ENCODE measurements at places on chromosomes 7 and 10. TPM values are rescaled to one million over a fixed set of nuclear protein-coding genes. Genes with fewer than 3 reads are reported as not detected.
A peak's percentile ranks its signal among the peaks of the same experiment; 100 is the strongest.

- no peaks in the 10 kb centered on the region for H3K4me1 ChIP-seq
- no peak overlapping the region for H3K27ac ChIP-seq
- H3K36me3 ChIP-seq = no peaks in the 10 kb centered on the region
- peak; percentile 41 for DNase-seq
- no peak overlapping the region for H3K4me3 ChIP-seq
- no peaks in the 10 kb centered on the region for H3K27me3 ChIP-seq
Measured at GRCh38 chr7:77651575-77652162, 44.6 kb upstream of the RSBN1L start.

DNA sequence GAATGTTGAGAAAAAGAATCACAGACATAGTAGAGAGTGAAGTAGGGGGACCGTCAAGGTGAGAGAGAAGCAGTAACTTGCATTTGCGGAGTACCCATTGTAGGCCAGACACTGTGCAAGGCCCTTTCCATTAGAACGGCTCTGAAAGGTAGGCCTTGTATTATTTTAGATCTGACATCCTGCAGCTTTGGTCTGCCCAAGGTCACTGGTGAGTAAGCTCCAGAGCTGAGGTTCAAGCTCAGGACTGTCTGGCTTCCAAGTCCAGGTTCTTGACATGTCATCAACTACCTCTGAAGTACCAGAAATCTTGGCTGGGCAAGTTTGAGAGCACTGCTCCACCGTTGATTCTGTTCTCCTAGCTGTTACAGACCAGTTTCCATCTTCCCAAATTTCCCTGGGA, 13.2 kb upstream of the EVX1 start:
- H3K4me3 ChIP-seq = no peak overlapping the region
- no peak for DNase-seq
- H3K4me1 ChIP-seq = peaks cover 2% of the 10 kb centered on the region
- no peaks in the 10 kb centered on the region for H3K36me3 ChIP-seq

- no peaks in the 10 kb centered on the region for H3K4me1 ChIP-seq
- H3K27me3 ChIP-seq = no peaks in the 10 kb centered on the region
- no peaks in the 10 kb centered on the region for H3K36me3 ChIP-seq
Measured at GRCh38 chr7:146539836-146540235, 423.2 kb downstream of the CNTNAP2 start.

- H3K4me1 ChIP-seq = peaks cover 3% of the 10 kb centered on the region
- no peak overlapping the region for H3K27ac ChIP-seq
- no peaks in the 10 kb centered on the region for H3K36me3 ChIP-seq
- H3K27me3 ChIP-seq = no peaks in the 10 kb centered on the region
- DNase-seq = no peak
- H3K4me3 ChIP-seq = no peak overlapping the region
Measured at GRCh38 chr7:4188651-4189050, 493.4 kb upstream of the FOXK1 start.

GRCh38 chr10:44939691-44940401, 19.8 kb upstream of the RASSF4 start:
- no peaks in the 10 kb centered on the region for H3K36me3 ChIP-seq
- peaks cover 5% of the 10 kb centered on the region for H3K4me1 ChIP-seq
- no peak for DNase-seq
- no peak overlapping the region for H3K27ac ChIP-seq
- H3K4me3 ChIP-seq = no peak overlapping the region

- peaks cover 2% of the 10 kb centered on the region for H3K27me3 ChIP-seq
- no peaks in the 10 kb centered on the region for H3K36me3 ChIP-seq
- no peak overlapping the region for H3K27ac ChIP-seq
- DNase-seq = peak; percentile 92
- H3K4me3 ChIP-seq = peak overlapping the region; percentile 36
Measured at GRCh38 chr7:1065585-1066241, 21.4 kb downstream of the GPR146 start.

- peaks cover 4% of the 10 kb centered on the region for H3K4me1 ChIP-seq
- no peaks in the 10 kb centered on the region for H3K36me3 ChIP-seq
- no peak overlapping the region for H3K4me3 ChIP-seq
- H3K27me3 ChIP-seq = no peaks in the 10 kb centered on the region
Measured at GRCh38 chr10:110699859-110700468, 55.8 kb downstream of the RBM20 start.

GRCh38 chr10:106440767-106441166, 723.7 kb downstream of the SORCS1 start:
- no peak overlapping the region for H3K27ac ChIP-seq
- no peak for DNase-seq
- H3K36me3 ChIP-seq = no peaks in the 10 kb centered on the region

- no peak for DNase-seq
- H3K4me1 ChIP-seq = peaks cover 29% of the 10 kb centered on the region
- H3K27me3 ChIP-seq = peaks cover 81% of the 10 kb centered on the region
- no peaks in the 10 kb centered on the region for H3K36me3 ChIP-seq
Measured at GRCh38 chr7:27191161-27191731, 6.2 kb upstream of the HOXA11 start.

GRCh38 chr7:105639667-105640493, 58.6 kb upstream of the EFCAB10 start:
- DNase-seq = no peak
- peaks cover 27% of the 10 kb centered on the region for H3K36me3 ChIP-seq
- no peaks in the 10 kb centered on the region for H3K27me3 ChIP-seq
- H3K27ac ChIP-seq = no peak overlapping the region
- no peak overlapping the region for H3K4me3 ChIP-seq

GRCh38 chr10:33660329-33660728, 325.9 kb upstream of the NRP1 start:
- peaks cover 26% of the 10 kb centered on the region for H3K27me3 ChIP-seq
- no peak for DNase-seq
- no peak overlapping the region for H3K4me3 ChIP-seq
- H3K36me3 ChIP-seq = no peaks in the 10 kb centered on the region
- no peak overlapping the region for H3K27ac ChIP-seq
- H3K4me1 ChIP-seq = no peaks in the 10 kb centered on the region

- H3K4me1 ChIP-seq = no peaks in the 10 kb centered on the region
- no peak for DNase-seq
- no peaks in the 10 kb centered on the region for H3K36me3 ChIP-seq
- H3K27ac ChIP-seq = no peak overlapping the region
- peaks cover 32% of the 10 kb centered on the region for H3K27me3 ChIP-seq
- H3K4me3 ChIP-seq = no peak overlapping the region
Measured at GRCh38 chr10:70280099-70280498, 3.7 kb downstream of the NPFFR1 start.

DNA sequence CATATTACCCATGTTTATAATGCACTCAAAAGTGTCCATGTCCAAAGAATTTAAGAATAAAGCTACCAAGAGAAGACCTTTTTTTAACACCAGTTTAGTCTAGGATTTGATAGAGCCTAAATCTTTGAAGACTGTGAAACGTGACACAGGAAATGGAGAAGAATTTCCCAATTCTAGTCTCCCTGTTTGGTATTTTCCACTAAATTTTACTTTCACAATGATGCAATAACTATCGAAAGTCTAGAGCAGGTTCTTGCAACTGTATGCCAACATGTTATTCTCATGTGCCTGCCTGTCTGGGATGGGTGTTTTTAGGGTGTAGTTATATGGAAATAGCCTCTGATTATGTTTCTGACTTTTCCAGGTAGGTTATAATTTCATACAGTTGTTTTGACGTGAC, 6.9 kb upstream of the MXI1 start:
- no peak overlapping the region for H3K4me3 ChIP-seq
- H3K36me3 ChIP-seq = no peaks in the 10 kb centered on the region
- no peak overlapping the region for H3K27ac ChIP-seq
- H3K4me1 ChIP-seq = peaks cover 7% of the 10 kb centered on the region

DNA sequence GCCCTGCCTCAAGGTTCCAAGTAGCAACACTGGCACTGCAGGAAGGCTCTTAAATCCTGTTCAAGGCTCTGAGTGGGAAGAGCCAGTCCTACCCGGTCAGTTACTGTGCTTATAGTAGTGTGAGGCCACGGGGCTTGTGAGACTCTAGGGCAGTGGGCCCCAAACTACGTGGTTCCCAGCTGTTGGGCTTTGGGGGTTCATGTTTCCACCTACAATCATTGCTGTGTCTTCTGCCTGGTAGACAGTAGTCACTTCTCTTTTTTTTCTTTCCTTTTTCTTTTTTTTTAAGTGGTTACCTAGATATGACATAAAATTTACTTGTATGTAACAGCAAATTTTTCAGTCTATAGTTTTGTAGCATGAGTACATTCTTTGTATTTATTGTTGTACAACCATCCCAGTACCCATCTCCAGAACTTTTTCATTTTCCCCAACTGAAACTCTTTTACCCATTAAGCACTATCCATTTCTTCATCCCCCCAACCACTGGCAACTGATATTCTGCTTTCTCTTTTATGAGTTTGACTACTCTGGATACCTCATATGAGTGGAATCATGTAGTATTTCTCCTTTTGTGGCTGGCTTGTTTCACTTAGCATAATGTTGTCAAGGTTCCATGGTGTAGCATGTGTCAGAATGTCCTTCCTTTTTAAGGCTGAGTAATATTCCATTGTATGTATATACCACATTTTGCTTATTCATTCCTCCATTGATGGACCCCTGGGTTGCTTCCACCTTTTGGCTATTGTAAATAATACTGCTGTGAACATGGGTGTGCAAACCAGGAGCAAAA, 7.7 kb downstream of the UBTD1 start:
- no peaks in the 10 kb centered on the region for H3K36me3 ChIP-seq
- H3K27me3 ChIP-seq = peaks cover 6% of the 10 kb centered on the region
- DNase-seq = no peak
- H3K27ac ChIP-seq = no peak overlapping the region
- peaks cover 3% of the 10 kb centered on the region for H3K4me1 ChIP-seq

- no peak overlapping the region for H3K4me3 ChIP-seq
- H3K27me3 ChIP-seq = no peaks in the 10 kb centered on the region
- no peaks in the 10 kb centered on the region for H3K4me1 ChIP-seq
- H3K36me3 ChIP-seq = no peaks in the 10 kb centered on the region
- DNase-seq = no peak
- H3K27ac ChIP-seq = no peak overlapping the region
Measured at GRCh38 chr7:114212721-114213429, 201.7 kb upstream of the FOXP2 start.

GRCh38 chr10:89942217-89942616, 240.8 kb downstream of the KIF20B start:
- H3K4me3 ChIP-seq = no peak overlapping the region
- no peaks in the 10 kb centered on the region for H3K36me3 ChIP-seq

DNA sequence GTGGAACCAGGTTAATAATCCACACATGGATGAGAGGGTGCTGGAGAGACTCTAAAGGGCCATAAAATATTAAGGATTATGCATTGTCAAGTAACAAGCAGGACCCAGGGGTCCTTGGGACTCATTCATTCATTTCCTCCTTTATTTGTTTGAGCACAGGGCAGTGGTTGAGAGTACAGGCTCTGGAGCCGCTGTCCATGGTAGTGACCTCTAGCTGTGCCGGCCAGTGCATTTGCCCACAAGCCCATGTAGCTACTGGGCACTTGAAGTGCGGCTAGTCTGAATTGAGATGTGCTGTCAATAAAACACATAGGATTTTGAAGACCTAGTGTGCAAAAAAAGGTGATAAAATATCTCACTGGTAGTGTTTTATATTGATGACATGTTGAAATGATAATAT, 137.6 kb downstream of the C10orf105 start:
- H3K4me1 ChIP-seq = no peaks in the 10 kb centered on the region
- no peak overlapping the region for H3K4me3 ChIP-seq
- H3K36me3 ChIP-seq = no peaks in the 10 kb centered on the region
- H3K27ac ChIP-seq = no peak overlapping the region

- H3K4me3 ChIP-seq = no peak overlapping the region
- no peak for DNase-seq
- peaks cover 1% of the 10 kb centered on the region for H3K36me3 ChIP-seq
- H3K27ac ChIP-seq = no peak overlapping the region
- H3K27me3 ChIP-seq = peaks cover 2% of the 10 kb centered on the region
- H3K4me1 ChIP-seq = peaks cover 19% of the 10 kb centered on the region
Measured at GRCh38 chr7:108132551-108133265, 2.5 kb upstream of the LAMB4 start.

- no peak overlapping the region for H3K27ac ChIP-seq
- no peaks in the 10 kb centered on the region for H3K4me1 ChIP-seq
- H3K4me3 ChIP-seq = no peak overlapping the region
- no peaks in the 10 kb centered on the region for H3K36me3 ChIP-seq
- peaks cover 7% of the 10 kb centered on the region for H3K27me3 ChIP-seq
Measured at GRCh38 chr10:94075506-94075905, 81.8 kb downstream of the PLCE1 start.

GRCh38 chr10:127196282-127197153, at the start of gene INSYN2A:
Gene INSYN2A, minus strand, starts transcription at chr10:127196591. Its CDS starts 20,196 bp downstream, at chr10:127176395.
- H3K36me3 ChIP-seq = no peaks in the 10 kb centered on the region
- no peak within 1 kb of the TSS for H3K27ac ChIP-seq
- H3K4me1 ChIP-seq = peaks cover 2% of the 10 kb centered on the region
- H3K27me3 ChIP-seq = peaks cover 31% of the 10 kb centered on the region
- peak; percentile 26 for DNase-seq
- H3K4me3 ChIP-seq = peak within 1 kb of the TSS; percentile 35

- no peak overlapping the region for H3K4me3 ChIP-seq
- peaks cover 33% of the 10 kb centered on the region for H3K4me1 ChIP-seq
- H3K27me3 ChIP-seq = no peaks in the 10 kb centered on the region
- H3K27ac ChIP-seq = peak overlapping the region; percentile 76
Measured at GRCh38 chr10:102710609-102711008, 3.6 kb downstream of the ARL3 start.

GRCh38 chr7:2093843-2094220, 138.9 kb downstream of the MAD1L1 start:
- DNase-seq = no peak
- peaks cover 20% of the 10 kb centered on the region for H3K4me1 ChIP-seq
- H3K36me3 ChIP-seq = no peaks in the 10 kb centered on the region
- no peak overlapping the region for H3K27ac ChIP-seq

DNA sequence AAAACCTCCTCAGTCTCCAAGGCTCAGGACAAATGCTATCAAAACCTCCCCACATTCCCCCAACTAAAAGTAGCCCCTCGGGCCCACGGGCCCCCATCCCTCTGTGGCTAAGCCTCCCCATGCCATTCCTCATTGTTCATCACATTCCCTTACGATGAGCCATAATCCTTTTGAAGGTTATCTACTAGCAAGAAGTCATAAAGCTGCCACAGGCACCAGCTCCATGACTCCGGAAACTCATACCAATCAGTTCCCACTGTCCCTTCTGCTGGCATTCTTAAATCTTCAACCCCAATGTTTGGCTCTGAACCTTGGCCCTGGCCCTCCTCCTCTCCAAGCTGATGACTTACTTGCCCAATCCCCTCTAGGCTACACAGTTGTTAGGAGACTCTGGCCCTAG, 19.4 kb upstream of the TM9SF3 start:
- no peaks in the 10 kb centered on the region for H3K36me3 ChIP-seq
- peaks cover 4% of the 10 kb centered on the region for H3K4me1 ChIP-seq
- H3K27me3 ChIP-seq = no peaks in the 10 kb centered on the region
- no peak for DNase-seq

Gene MALRD1
- not detected for total RNA-seq

Gene MYOZ1
- not detected for total RNA-seq

Gene SKIDA1
- total RNA-seq = 0.54 TPM

Gene DOCK1
- total RNA-seq = 0.75 TPM

Gene ELN
- not detected for total RNA-seq

Gene CHST3
- 0.47 TPM for total RNA-seq

Gene GPRIN2
- not detected for total RNA-seq

Gene NPSR1
- total RNA-seq = not detected

Gene EIF5AL1
- 0.46 TPM for total RNA-seq

Gene NAT16
- not detected for total RNA-seq

Gene MBL2
- total RNA-seq = not detected

Gene CABCOCO1
- total RNA-seq = not detected

Gene METTL27
- total RNA-seq = 2.2 TPM

Data from activated CD4-positive, alpha-beta T cell treated with anti-CD3 and anti-CD28 coated beads for 36 hours (primary cell).